Endodermal cell (in vitro differentiated cells): ENCODE measurements at places on chromosomes 5 and 9. TPM values are rescaled to one million over a fixed set of nuclear protein-coding genes. Genes with fewer than 3 reads are reported as not detected.

The AIF1L gene
- total RNA-seq, result 76.0 to 101 TPM (median 93.4 TPM) in 3 replicates

The LHX6 gene
- 0.37 and 1.0 TPM in 2 replicates for total RNA-seq

The TMEM252 gene
- not detected in 3 replicates for total RNA-seq

The CCDC180 gene
- total RNA-seq, result 1.4 and 4.9 TPM in 2 replicates

DNA sequence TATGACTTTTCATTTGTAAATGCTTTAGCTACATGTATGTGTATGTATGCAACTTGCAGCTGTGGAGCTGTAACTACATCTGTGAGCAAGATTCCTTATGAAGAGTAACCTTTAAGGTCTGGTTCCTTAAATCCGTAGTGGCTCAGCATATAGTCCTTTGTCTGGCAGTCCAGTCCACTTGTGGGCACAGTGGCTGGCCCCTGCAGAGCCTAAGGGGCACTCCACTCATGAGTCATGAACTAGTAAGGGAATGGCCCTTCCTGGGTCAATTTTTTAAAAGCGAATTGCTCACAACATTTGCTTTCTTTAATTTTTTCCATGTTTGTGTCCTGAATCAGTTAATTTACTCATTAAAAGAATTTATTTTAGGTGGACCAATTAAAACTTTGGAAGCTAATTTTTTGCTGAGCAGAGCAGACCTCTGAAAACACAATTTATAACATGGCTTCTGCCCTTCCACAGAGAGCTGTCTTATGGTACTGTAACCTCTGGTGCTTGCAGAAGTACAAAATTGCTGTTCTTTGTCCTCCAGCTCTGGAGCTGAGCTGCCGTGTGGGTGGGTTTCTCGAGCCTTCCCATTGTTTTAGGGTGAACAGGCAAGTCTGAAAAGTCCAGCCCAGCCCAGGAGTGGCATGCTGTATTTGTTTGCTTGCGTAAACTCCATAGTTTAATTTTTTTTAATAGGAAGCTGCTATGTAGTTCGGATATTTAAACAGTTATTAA lies 110.1 kb downstream of the MVB12B start:
- DNase-seq, result no peak

DNA sequence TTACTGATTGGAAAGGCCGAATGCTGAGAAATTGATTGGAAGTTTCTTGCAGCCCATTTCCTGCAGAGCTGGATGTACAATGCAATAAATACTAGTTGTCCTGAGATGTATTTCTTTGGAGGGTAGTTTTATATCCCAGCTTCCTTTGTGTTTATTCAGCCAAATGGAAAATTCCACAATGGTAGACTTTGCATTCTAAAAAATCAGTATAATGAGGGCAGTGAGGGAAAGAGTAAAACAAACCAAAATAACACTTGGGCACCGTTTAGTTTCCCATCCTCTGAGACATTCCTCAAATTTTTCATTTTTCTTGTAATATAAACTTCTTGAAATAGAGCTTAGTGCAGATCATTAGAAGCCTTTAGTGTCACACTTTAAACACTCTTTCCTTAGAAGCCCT lies 379.4 kb downstream of the EBF1 start:
- no peak for DNase-seq

DNA sequence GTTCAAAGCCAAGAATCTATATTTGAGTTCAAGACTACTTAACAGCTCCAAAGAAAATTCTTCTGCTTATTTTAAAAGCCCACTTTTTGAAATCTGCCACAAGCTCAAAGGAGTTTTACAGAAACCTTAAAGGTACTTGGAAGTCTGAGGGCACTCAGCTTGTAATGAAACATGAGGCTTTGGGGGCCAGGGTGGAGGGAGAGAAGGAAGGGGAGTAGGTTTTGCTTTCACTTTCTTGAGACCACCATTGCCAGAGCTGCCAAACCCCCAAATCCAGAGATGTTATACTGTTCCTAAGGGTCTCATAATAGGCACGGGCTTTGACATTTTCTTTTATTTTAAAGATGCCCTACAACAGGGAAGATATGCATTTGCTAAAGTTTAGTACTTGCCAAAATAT lies 42.6 kb upstream of the TNFAIP8 start:
- no peak for DNase-seq

GRCh38 chr9:121023064-121023463 lies 27.0 kb downstream of the C5 start:
- DNase-seq, result peak; percentile 71

GRCh38 chr5:93591323-93591945 lies 8.4 kb downstream of the NR2F1 start:
- no peak for DNase-seq

DNA sequence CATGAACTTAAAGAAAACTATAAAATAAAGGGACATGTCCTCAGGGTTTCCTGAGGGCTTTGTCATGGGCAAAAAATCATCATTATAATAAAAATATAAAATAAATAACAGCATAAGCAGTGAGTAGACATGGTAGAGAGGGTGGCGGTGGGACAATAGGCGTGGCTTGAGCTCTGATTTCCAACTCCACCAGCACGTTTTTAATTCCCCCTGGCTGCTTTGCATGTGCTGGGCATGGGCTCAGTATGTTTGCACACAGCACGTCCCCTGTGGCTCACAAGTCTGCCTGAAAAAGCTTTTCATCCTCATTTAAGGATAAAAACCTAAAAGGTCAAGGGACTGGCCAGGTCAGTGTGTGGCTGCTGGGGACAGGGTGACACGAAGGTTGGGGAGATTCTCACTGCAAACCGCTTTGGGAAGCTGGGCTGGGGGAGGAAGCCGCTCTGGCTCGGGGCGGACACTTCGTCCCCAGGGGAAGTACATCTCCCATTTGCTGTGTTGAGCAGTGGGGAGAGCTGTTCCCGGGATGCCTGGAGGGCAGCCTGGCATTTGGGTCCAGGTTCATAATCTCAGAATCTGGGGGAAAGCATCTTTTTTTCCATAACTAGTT lies 32.6 kb downstream of the NKX2-5 start:
- DNase-seq, result no peak

DNA sequence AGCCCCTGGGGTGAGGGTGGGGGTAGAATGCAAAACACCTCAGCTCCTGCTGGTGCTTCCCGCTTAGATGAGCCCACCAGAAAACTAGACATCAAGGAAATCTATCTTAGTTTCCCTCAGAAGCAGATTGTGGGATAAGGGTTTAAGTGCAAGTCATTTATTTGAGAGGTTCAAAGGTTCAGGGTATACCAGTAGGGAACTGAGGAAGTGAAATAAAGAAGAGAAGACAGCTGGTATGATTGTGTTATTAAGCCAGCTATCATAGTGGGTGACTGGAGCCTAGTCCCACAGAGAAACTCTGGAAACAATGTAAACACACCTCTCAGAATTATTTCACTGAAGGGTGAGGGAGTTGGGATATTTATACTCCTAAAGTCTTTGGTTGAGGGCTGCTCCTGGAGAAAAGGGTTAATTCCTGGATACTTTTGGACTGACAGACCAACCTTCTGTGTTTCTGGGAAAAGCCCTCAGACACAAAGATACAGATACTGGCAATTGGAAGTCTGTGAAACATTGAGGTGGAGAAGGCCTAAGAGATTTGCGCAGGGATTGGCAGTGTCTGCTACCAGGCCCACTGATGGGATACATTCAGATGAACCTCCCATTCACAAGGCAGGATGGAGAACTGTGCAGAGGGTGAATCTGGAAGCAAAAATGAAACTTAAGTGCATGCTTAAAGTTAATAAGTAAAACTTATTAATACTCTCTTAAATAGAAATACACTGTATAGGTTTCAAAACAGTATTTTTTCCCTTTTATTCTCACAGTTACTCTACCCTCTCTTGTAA lies 6.4 kb upstream of the DCTN4 start:
- DNase-seq, result no peak

- no peak for DNase-seq
Measured at GRCh38 chr9:112078432-112078831, 96.7 kb downstream of the SUSD1 start.

DNA sequence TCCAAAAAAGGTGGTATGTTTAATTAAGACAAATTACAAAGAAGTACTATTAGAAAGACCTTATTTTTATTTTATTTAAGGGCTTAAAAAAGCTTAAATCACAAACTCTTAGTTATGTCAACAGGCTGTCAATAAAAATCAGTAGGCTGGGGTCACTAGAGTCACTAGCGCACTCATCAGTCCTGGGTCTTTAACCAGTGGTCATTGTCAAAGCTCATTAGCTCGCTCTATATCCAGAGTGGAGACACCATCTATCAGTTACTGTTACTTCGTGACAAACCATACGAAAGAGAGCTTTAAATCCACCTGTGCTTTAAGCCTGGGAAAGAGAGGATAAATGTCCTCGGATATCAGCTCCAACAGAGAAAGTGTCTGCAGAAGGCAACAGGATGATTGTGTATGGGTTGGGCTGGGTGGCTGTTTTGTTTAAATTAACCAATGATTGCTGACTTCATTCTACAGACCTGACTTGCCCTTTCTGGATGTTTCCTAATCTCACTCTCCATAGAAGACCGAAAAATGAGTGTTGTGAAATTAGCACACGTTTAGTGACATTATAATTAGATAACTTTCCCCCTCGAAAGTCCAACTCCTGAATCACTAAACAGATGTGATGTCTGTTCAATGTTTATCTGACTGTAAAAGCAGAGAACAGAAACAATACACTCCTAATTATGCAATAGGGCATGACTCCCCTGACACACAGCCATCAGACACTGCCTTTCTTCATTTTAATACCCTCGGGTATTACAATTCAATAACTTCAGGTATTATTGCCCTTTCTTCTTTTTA lies 123.6 kb upstream of the TNPO1 start:
- DNase-seq, result no peak

- DNase-seq, result no peak
Measured at GRCh38 chr9:31608416-31608815, 776.0 kb upstream of the ACO1 start.

- DNase-seq, result no peak
Measured at GRCh38 chr5:124604419-124604818, 142.0 kb downstream of the ZNF608 start.

- DNase-seq, result no peak
Measured at GRCh38 chr9:125568621-125569020, 138.4 kb downstream of the MAPKAP1 start.

- no peak for DNase-seq
Measured at GRCh38 chr9:137016436-137016835, 11.6 kb downstream of the ABCA2 start.

- peak; percentile 55 for DNase-seq
Measured at GRCh38 chr9:137245450-137246421, 4.6 kb downstream of the TUBB4B start.

GRCh38 chr5:91244380-91245073 lies 138.6 kb downstream of the ARRDC3 start:
- no peak for DNase-seq

DNA sequence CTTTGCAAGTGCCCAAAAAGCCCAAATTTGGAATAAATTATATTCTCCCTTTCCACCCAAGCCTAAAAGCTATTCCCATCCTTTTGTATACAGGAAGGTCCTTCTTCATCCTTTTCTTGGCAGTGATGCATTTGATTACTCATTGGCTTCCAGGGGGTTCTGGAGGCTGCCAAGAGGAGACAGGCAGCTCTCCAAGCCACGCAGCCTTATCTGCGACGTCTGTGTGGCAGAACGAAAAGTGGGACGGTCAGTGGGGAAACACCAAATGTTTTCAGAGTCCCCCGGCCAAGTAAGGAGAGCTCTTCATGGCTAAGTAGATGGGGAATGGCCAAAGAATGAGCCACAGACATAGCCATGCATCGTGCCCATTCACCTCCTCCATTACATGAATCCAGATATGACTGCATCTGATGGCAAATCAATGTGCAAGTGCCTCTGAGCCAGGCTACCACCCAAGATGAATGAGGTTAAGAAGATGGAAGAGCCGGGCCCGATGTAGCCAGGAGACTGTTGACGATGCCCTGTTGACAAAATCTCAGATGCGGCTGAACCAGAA lies 12.1 kb downstream of the ADAM19 start:
- DNase-seq, result peak; percentile 30

GRCh38 chr5:6573651-6574101 lies 59.2 kb downstream of the NSUN2 start:
- no peak for DNase-seq

DNA sequence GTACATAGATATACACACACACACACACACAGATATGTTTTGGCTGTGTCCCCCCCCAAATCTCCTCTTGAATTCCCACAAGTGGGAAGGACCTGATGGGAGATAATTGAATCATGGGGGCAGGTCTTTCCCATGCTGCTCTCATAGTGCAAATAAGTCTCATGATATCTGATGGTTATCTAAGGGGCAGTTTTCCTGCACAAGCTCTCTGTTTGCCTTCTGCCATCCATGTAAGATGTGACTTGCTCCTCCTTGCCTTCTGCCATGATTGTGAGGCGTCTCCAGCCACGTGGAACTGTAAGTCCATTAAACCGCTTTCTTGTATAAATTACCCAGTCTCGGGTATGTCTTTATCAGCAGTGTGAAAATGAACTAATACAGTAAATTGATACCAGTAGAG lies 15.9 kb upstream of the ALDOB start:
- no peak for DNase-seq

DNA sequence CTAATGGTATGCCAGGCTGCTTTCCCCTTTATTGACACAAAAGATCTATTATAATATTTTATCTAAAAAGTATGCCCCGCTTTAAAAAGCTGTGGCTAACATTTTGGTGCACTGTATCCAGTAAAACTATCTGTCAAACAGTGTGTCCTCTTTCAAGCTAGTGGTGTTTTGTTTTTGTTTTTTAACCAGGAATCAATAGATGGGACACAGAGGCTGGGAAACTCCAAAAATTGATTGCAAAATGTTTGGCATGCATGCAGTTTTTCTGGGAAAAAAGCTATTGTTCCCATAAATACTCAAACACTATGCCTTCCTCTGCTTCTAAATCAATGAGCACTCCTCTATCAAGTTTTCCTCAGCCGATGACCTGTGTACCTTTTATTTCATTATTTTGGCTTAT lies 34.3 kb upstream of the PDZD2 start:
- no peak for DNase-seq

DNA sequence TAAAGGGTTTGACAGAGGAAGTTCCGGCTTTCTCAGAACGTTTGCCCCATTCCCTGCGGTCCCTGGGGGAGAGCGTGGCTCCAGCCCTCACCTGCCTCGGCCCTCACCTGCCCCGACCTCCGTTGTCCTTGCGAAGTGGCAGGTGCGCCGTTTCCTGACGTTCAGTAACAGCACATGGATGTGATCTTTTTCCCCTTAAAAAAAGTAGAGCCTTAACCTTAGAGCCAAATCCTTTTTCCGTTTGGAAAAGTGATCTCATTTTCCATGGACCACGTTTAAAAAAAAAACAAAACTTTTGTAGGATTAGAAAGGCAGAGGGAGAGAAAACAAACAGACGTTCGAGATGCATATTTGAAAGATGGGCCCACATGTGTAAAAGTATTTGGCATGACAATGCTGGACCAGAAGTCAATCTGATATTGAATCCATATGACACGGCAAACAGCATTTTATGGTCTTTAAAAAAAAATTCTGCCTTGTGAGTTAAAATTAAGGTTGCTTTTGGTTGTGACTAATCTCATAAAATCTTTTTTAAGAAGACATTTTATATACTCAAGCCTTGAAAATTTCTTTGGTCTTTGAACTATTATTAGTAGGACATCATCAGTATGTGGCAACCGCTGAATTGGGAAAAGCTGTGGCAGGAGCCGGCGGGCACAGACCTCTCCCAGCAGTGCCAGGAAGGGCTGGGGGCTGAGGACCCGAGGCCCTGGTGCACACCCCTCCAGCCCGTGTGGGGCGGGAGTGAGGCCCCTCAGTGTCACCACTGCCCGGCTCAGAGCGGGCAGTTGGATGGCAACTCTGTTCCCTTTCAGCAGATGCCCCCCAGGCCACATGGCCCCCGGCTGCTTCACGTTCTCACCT lies 42.5 kb upstream of the EXOC3 start:
- peak; percentile 36 for DNase-seq

- DNase-seq, result no peak
Measured at GRCh38 chr9:84379740-84380139, 39.2 kb upstream of the SLC28A3 start.

- no peak for DNase-seq
Measured at GRCh38 chr5:129858131-129858675, 46.1 kb upstream of the CHSY3 start.

GRCh38 chr5:160171666-160172065 lies 52.4 kb upstream of the PWWP2A start:
- DNase-seq, result no peak
